ENCODE measurements at places on chromosomes 2 and 18.

GRCh38 chr18:27769152-27769551 is 407.8 kb downstream of the CDH2 start:
- no peak for DNase-seq

GRCh38 chr2:28352104-28352503 is 40.6 kb upstream of the FOSL2 start:
- DNase-seq: no peak

DNA sequence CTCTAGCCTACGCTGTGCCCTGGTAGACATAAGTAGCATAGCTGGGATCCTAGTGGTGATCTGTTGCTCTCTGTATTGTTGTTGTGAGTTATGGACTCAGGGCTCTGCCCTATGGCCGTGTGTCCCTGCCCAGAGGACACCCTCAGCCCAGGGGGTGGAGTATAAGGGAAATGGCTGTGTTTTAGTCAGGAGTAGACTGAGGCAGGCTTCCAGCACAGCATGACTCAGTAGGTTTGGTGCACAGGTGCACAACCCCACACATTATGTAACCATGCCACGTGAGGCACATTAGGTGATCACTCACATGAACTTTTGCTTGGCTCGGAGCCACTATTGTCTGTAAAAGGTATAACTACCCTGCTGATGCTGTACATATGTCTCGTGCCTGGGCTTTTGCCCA is 59.9 kb upstream of the PEX13 start:
- no peak for DNase-seq

DNA sequence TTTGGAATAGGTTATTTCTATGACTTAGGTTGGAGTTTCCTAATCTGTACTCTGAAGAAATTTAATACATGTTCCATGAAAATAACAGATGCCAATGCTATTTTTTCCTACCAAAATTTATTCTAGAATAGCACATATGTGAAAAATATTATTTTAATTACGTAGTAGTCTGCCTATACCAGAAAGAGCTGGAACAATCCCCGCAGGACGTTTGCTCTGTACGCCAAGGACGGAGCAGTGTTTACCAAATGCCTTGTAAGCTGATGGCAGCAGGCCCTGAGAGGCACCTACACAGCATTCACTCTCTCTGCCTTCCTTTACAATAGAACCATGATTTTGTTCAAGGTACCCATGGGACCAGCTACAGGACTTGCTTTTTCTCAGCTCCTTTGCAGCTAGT is 16.8 kb upstream of the SLC1A4 start:
- no peak for DNase-seq

GRCh38 chr2:23751747-23752265 is 175.1 kb downstream of the ATAD2B start:
- no peak for DNase-seq

DNA sequence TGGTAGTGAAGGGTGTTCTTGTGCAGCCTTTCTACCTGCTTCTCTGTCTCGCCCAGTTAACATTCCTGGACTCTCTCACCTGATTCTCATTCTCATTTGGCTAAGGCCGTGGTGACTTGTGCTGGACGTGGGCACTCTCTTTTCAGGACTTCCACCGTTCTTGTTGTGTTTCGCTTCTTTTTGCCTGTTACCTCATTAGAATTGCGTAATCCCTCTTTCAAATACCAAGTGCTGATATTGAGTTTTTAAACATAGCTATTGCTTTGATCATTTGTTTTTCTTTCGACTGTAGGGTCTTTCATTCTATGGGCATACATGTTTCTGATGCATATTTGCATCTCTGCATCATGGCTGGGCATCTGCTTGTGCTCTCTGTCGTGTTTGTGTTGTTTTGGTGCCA is 287.0 kb downstream of the ALPK2 start:
- no peak for DNase-seq

- DNase-seq: no peak
These were observed 131.5 kb downstream of the SOCS6 start for GRCh38 chr18:70420146-70420898.
